ENCODE measurements at places on chromosomes 4 and X.

- no peak for DNase-seq
Observed at GRCh38 chrX:84248226-84248625, 60.2 kb upstream of the RPS6KA6 start.

GRCh38 chr4:169815606-169816005 is 57.9 kb upstream of the HPF1 start:
- DNase-seq = no peak

- no peak for DNase-seq
Observed at GRCh38 chr4:150126864-150127203, 48.6 kb downstream of the DCLK2 start.

- no peak for DNase-seq
Observed at GRCh38 chr4:8545439-8545765, 34.8 kb upstream of the GPR78 start.

DNA sequence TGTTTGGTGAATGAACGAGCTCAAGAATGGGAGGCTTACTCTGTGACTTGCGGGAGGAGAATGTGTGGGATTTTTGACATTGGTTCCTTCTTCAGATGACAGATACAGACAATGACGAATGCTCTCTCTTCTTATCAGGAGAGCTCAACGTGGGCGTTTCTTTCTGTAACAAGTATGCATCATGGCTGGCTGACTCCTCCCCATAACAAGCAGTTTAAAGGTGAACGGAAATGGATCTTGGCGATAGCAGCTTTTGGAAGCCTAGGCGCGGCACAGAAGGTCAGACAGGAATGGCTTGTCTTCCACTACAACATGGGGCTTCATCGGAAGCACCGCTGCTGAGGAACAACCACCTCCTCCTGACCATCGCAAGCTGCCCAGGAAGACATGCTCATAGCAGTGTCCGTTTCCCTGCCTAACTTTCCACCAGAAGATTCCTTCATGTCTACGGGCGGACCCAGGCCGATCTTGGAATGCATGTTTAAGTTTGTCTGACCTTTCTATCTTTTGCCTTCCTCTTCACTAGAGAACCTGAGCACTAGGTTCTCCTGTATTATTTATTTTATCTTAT is 18.3 kb upstream of the ACSL1 start:
- no peak for DNase-seq

- DNase-seq = no peak
Observed at GRCh38 chr4:115272185-115272584, 158.8 kb upstream of the NDST4 start.

DNA sequence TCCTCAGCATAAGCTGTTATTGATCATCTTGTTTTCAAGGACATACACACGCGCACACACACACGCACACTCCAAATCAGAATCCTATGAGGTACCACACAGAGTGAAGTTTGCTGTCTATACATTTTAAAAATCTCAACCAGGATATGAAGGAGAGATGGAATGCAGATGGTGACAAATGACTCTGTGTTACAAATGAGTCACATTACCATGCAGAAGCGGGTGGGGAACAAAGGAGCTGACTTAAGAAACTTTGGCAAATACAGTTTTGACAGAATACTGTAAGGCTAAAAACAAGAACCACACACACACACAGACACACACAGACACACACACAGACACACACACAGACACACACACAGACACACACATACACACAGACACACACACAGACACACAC is 81.7 kb downstream of the RELL1 start:
- no peak for DNase-seq

DNA sequence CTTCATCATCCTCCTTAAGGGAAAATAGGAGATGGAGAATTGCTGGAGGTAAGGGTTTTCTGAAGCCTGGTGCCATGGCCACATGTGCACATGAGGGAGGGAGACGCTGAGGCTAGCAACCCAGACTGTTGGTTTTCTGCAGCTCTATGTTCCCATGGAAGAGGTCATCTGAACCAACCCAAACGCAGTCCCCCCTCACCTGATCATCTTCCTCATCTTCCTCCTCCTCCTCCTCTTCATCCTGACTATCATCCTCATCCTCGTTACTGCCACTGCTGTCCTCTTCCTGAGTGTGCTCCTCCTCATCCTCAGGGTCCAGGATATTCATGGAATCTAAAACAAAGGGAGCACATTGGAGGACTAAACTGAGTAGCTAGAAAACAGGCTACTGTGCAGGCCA is 124.6 kb downstream of the HUWE1 start:
- no peak for DNase-seq

DNA sequence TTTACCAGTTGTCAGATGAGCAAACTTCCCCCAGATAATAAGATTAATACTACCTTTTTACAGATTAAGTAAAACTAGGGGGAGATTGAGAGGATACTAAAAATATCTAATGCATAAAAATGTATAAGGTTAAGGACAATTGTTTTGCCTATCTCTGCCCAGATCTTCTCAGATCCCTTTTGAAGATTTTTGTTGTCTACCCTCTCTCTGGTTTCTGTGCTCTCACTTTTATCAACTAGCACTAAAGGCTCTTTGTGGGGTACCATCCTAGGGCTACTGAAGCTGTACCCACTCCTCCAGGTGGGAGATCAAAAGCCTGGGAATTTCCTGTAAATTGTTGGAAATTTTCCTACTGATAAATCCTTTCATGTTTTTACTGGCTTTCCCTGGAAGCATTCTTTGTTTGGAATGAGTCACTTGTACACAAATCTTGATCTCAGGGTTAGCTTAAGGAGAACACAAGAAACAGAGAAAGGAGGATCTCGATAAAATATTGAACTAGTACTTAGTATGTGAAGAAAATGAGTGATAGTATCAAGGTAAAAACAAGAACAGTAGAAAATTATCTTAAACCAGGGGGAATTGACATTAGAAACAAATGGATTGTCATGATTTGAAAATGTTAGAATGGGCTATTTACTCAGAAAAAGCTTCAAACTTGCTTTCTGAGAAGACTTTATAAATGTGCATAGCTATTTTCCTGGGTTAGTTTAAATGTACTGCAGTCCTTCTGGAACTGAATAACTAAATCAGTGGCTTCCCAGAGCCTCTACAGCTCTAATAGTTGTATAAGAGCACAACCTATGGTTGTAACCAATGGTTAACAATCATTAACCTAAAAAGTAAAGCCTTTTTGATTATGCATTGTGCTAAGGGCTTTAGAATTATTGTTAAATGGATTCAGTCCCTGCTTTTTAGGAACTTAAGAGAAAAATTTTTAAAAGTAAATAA is 679.9 kb upstream of the MAGEB2 start:
- DNase-seq = no peak

All from osteoblast (primary cell).